ENCODE measurements at places on chromosomes 1 and 21. TPM values are rescaled to one million over a fixed set of nuclear protein-coding genes. Genes with fewer than 3 reads are reported as not detected.

The SPRR3 gene
- not detected for total RNA-seq

The TNFRSF1B gene
- total RNA-seq: 23.9 TPM

The ZFP69B gene
- 2.5 TPM for total RNA-seq

The PRAMEF8 gene
- total RNA-seq: not detected

The C1orf141 gene
- not detected for total RNA-seq

All from fibroblast of lung (primary cell).